Gastroesophageal sphincter (tissue), 4 donors: ENCODE measurements at places on chromosomes 16 and 17. TPM values are rescaled to one million over a fixed set of nuclear protein-coding genes. Genes with fewer than 3 reads are reported as not detected.

The UNC13D gene
- 5.9 TPM for total RNA-seq

The RTN4RL1 gene
- total RNA-seq, result 0.58 TPM

The CCDC200 gene
- not detected for total RNA-seq

The MYLK3 gene
- total RNA-seq, result 0.54 TPM

- no peak for ATAC-seq
Measured at GRCh38 chr17:32926183-32926582, 1.8 kb upstream of the TMEM98 start.

GRCh38 chr16:67294938-67295361, 15.6 kb downstream of the PLEKHG4 start:
- ATAC-seq, result no peak

DNA sequence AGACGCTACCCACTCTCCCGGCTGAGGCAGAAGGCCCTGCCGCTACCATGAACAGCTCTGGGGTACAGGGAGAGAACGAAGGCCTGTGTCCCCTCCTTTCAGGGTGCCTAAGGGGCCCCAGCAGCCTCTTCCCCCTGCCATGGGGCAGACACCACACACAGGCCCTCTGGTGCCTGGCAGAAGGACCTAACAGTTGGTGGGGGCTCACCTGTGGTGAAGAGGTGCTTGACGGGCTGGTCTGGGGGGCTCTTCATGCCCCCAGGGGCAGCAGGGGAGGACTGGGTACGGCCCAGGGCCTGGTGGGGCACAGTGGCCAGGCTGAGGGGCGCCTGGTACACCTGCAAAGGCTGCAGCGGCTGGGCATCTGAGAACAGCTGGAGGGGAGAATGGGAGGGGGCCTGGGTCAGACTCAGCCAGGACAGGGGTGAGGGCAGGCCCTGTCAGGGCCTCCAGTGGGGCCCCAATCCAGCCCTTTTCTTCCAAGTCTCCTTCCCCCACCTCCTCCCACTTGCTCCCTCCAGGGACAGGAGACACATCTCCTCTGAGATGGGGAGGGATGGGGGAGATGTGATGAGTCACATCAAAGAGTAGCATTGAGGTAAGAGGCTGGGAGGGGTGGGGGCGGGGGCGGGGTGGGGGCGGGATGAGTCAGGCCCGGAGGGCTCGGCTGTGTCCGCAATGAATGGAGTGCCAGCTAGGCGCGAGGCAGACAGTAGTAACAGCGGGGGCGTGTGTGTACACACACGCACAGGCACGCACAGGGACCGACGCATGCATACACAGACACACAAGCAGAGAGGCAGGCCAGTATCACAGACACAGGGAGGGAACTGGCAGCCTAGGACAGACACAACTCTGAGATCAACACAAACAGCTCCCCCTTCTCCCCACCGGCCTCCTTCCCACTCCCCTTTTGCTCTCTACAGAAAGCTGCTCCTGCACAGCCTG, 16.1 kb downstream of the G6PC3 start:
- ATAC-seq, result peak; percentile 75
